HT1080 (cell line): ENCODE measurements at places on chromosomes 6 and 20.

DNA sequence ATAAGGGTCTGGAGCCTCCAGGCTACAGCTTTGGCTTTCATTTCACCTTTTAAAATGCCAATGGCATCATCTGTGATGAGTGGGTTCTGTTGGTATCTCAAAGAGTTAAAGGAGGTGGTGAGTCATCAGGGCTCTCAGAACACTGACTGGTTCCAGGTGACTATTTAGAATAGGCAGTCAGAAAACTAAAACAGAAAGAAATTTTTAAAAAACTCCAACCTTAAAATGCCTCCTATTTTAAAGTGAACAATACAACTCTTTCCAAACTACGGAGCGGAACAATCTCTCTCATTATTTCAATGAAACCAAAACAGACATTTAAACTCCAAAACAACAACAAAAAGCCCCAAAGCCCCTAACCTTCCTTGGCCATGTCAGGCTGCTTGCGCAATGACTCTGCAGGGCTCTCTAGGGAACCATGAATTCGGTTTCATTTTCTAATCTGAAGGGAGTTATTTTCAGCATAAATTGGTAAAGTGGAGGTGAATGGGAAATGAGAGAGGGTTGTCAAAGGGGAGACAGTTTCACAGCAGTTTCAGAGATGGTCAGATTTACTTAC is 194.9 kb downstream of the KIF6 start:
- peak; percentile 56 for DNase-seq

DNA sequence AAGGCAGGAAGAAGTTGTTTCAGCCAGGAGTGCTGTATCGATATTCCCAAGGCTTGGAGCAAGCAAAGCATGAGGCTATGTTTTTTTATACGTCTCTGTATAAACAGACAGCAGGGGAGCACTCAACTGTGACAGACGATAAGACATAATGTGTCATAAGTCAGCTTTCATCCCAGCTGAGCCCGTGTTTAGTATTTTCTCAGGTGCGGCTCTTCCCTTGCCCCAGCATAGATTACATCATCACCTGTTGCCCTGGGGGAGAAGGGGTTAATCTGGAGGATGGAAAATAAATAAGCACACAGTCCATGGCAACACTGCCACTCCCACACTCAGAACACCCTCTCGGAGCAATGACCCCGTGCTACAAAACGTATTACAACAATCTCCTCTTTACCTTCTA is 22.1 kb upstream of the KCNK5 start:
- no peak for DNase-seq

GRCh38 chr6:169643521-169643920 is 58.3 kb downstream of the WDR27 start:
- DNase-seq: no peak

DNA sequence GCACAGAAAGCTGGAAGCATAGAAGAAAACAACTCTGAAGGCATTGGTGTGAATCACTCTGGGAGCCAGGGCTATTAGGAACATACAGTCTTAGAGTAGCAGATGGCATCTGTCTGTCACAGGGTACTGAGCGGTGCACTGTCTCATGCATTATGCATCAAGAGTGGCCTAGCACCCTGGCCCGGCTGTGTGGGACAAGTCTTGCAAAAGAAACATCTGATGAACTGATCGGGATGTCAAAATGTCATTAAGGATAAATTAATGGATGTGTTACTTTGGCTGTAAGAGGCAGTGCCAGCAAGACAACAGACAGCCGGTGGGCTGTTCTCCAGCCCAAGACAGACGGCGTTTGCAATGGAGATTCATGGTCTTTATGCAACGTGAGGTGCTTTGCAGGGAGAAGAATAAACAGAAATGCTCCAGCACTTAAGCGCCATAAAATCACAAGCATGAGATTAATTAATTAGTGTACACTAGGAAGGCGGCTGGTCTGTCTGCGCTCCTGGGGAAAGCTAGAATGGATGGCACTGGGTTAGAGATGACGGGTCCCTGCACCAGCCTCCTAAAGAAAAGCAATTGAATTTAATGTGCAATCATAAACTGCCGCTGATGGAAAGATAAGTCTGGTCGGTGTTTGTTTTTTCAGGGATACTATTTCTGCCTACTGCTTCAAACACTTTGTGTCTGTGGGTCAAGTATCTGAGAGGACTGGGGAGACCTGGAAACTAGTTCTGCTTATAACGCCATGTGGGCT is 600.6 kb upstream of the CHD6 start:
- no peak for DNase-seq

GRCh38 chr6:55131616-55132015 is 42.7 kb upstream of the HCRTR2 start:
- DNase-seq: no peak

GRCh38 chr6:29764422-29765196 is 41.4 kb downstream of the HLA-F start:
- DNase-seq: no peak

DNA sequence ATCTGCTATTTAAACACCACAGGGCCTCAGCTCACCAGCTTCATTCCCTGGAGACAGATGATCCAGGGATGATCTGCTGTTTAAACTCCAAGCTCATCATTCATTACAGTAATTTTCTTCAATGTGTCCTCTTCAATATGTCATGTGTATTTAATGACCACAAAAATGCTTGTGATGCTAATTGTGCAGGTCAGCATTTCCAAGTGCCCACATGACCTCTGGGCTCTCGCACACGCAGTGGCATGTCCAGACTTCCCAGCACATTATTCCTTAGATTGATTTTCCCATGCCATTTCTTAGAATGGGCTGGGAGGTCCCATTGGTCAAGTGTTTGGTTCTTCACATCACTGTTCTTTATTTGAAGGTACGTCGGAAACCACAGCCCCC is 434.4 kb downstream of the HAO1 start:
- no peak for DNase-seq

DNA sequence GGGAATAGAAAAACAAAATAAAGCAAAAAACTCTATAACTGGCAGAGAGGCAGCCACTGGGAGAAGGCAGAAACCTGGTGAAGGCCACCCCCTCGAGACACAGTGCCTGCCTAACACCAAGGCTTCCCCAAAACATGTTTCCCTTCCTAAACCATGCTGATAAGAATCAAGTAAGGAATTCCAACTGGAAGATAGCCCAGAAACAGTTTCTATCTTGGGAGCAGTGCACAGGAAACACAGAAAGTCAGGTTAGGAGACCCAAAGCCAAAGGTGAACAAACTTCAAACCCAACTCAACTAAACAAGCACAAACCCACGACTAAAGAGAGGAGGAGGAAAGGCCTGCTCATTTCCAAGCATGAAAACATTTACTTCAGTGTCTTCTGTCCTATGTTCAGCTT is 433.7 kb upstream of the RGS17 start:
- peak; percentile 6 for DNase-seq

GRCh38 chr6:56807989-56808337 is 146.9 kb upstream of the BEND6 start:
- no peak for DNase-seq

GRCh38 chr6:22102671-22103070 is 194.2 kb downstream of the PRL start:
- DNase-seq: no peak

DNA sequence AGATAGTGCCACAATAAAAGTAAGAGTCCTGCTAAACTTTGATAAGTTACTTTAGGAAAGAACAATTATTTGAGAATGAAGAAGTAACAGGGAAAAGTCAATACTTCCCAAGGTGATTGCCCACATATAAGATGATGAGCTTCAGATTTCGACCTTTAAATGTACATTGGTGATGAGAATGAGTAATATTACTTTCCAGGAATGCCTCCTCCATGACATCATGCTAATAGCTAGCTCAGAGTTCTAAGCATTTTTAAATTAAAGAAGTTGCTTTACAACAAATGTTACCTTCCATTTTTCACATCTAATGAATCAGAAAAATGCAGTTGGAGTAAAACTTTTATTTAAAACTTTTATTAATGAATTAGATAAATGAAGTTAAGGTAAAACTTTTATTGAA is 22.5 kb upstream of the OPN5 start:
- DNase-seq: no peak

- no peak for DNase-seq
Measured at GRCh38 chr6:15949982-15950381, 178.9 kb upstream of the MYLIP start.

- DNase-seq: no peak
Measured at GRCh38 chr6:19362396-19362795, 474.8 kb upstream of the ID4 start.

- no peak for DNase-seq
Measured at GRCh38 chr6:88045521-88046136, 2.0 kb upstream of the SPACA1 start.

GRCh38 chr6:21118216-21118780 is 475.3 kb upstream of the SOX4 start:
- DNase-seq: no peak

GRCh38 chr20:60501048-60501447 is 542.8 kb downstream of the CDH26 start:
- DNase-seq: no peak
